Fibroblast of skin of left quadriceps (primary cell): ENCODE measurements at places on chromosomes 11 and 22.

DNA sequence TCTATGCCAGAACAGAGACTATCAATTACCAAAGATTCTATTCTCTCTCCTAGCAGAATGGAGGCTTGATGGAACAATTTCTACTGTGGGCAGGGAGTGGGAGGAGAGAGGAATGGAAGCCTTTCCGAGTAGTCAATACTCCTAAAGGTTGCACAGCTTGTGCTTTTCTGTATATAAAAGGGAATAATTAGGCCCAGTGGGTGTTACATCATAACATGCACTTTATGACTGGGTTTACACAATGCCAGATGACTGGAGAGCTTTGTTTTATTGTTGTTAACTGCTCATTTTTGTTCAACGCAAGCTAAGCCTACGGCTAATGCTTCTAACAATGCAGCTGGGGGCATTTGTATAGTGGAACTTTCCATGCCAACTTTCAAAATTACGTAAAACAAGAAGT lies 2237.9 kb upstream of the RAG2 start:
- no peak for DNase-seq

DNA sequence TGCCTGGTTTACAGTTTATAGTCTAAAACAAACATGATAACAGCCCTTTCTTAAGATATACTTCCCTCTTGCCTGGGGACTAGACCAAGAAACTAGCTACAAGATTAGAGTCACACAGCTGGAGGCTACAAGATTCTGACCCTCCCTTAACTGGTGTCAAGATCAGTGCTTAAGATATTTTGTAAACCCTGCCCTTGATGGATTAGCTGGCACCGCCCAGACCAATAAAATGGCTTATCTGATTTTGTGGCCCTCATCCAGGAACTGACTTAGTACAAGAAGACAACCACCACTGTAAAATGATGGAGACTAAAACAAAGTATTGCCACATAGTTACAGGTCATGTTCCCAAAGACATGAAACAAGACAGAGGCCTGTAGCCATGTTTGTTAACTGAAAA lies 53.4 kb downstream of the FAM181B start:
- no peak for DNase-seq

- DNase-seq, result no peak
These were observed 1.0 kb upstream of the ADSL start for GRCh38 chr22:40345271-40345670.

DNA sequence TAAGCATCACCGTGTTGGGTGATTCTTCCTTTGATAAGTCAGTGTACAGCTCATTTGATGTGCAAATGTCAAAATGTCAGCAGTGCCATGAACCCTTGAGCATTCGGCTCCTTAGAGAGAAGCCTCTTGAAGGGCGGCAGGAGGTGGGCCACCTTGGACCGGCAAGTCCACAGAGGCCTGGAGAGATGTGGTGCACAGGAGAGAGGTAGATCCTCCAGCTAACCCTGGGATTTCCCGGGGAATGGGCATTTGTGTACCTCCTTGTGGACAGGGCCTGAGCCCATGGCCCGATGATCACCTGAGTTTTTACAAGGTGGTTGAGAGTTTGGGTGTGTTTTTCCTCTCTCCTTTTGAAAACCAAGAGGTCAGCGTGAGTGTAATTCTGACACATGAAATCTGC lies 133.2 kb upstream of the RCN1 start:
- DNase-seq, result no peak

GRCh38 chr11:63763496-63764339 lies 4.9 kb downstream of the ZFTA start:
- no peak for DNase-seq

DNA sequence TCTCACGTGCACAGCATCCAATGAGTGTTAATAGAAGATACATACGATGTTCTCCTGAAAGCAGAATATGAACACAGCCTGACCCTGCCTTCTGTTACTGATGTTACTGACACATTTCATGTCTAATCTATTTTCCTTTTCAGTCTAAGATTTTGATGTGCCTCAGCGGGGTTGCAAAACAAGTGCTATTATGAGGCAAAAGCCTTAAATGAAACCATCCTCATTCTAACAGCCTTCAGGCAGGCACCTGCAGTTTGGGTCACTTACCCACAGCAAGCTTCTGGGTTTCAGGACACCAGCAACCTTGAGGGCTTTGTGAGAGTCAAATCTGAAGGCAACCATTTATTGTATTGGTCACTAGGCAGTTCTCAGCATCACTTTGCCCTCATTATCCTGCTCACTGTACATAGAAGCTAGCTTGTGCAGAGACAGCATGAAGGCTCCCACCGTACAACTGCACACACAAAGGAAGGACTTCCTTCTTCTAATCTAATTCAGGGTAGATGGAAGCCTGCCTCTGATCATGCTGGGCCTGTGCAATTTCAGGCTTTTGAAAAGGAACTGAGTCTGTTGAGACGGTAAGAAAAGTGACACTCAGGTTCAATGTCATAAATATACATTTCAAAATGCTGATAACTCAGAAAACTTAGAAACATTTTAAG lies 183.2 kb upstream of the PITPNB start:
- no peak for DNase-seq

GRCh38 chr11:75716659-75717058 lies 979 bp upstream of the MOGAT2 start:
- DNase-seq, result no peak

DNA sequence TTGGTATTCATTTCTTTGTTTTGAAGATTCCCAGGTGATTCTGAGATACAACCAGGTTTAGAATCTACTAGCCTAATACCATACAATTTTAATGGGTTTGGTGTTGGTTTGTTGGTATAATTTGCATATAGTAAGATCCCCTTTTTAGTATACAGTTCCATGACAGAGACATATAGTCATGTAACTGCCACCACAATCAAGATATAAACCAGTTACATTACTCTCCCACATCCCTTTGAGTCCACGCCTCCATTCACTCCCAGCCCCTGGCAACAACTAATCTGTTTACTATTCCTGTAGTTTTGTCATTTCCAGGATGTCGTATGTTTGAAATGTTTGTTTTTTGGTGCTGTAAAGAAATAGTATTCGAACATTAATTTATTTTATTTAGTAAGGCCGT lies 4.3 kb downstream of the ASRGL1 start:
- DNase-seq, result no peak

GRCh38 chr11:65555693-65556231 lies 2.4 kb downstream of the LTBP3 start:
- DNase-seq, result no peak

DNA sequence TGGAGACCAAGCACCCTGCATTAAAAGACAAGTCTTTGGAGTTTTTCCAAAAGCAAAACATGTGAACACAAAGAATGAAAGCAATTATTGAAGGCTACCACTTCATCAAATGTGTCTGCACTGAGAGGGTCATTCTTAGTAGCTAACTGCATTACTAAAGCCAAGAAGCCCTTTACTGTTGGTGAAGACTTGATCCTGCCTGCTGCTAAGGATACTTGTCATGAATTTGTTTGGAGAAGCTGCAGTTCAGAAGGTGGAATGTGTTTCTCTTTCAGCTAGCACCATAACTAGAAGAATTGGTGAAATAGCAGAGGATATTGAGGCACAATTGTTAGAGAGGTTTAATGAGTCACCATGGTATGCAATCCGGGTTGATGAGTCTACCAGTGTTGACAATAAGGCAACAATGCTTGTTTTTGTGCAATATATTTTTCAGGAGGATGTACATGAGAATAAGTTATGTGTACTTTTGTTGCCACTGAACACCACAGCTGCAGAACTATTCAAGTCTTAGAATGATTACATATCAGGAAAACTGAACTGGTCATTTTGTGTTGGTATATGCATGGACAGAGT lies 457.3 kb upstream of the ISX start:
- DNase-seq, result no peak

DNA sequence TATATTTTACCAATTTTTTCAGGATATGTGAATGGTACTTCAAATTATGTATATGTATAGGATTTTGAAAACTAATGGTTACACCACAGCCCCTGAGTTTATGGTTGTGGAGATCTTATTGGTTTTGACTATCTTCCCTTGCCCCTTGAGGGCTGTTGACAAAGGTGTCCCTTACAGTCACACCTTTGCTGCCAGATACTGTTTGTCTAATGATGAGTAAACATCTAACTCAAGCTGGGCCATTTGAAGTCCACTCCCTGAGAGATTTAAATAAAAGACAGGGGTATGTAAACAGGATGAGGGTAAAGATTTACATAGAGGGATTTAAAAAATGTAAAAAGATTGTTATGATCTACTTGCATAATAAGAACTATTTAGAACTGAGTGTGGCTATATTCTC lies 38.9 kb upstream of the LUZP2 start:
- DNase-seq, result no peak
